A549 treated with CORT108297 at 1 μM for 4 hours (cell line): ENCODE measurements at places on chromosomes 2 and 18. TPM values are rescaled to one million over a fixed set of nuclear protein-coding genes. Genes with fewer than 3 reads are reported as not detected.

Gene FN1
- 146 to 255 TPM (median 174 TPM) in 5 replicates for total RNA-seq

Gene ABCB11
- total RNA-seq, result 0.01 to 0.02 TPM (median 0.02 TPM) in 5 replicates

Gene IL1RL1
- total RNA-seq, result 0.67 to 1.2 TPM (median 0.86 TPM) in 5 replicates

Gene SERPINB7
- 1.5 to 2.7 TPM (median 2.3 TPM) in 5 replicates for total RNA-seq

Gene G6PC2
- total RNA-seq, result not detected in 5 replicates
